ENCODE measurements at places on chromosomes 7 and 10.

DNA sequence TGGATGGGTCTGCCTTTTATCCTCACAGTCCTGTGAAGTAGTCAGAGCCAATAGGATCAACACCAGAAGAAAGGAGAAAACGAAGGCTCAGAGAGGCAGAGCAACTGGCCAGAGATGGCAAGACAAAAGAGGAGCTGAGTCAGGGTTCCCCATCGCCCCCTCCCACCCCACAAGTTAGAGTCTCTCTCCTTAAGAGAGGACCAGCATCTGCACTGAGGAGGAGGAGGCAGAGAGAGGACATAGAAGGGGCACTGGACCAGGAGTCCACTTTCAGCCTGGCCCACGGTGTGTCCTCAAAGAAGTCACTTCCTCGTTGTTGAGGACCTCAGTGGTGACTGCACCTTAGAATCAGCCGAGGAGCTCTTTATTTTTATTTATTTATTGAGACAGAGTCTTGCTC is 11.6 kb downstream of the SPOCK2 start:
- no peak for DNase-seq

DNA sequence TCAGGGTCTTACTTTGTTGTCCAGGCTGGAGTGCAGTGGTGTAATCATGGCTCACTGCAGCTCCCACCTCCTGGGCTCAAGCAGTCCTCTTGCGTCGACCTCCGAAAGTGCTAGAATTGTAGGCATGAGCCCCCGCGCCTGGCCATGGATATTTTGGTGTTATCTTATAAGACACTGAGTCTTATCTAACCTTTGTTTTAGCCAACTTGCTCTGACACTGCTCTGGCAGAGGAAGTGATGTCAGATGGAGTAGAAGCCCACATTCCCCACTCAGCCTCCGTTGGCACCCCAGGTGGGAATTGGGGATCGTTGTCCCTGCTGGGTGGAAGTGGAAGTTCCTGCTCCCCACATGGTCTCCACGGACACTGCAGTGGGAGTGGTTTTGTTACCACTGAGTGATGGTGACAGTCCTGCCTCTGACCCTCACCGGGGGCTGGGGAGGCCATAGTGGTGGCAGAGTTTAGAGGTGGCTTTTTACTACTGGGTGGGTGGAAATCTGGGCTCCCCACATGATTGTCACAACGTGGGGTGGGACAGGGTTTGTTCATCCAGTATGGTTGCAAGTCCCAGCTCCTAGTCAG is 98.9 kb downstream of the ANKRD61 start:
- no peak for DNase-seq

DNA sequence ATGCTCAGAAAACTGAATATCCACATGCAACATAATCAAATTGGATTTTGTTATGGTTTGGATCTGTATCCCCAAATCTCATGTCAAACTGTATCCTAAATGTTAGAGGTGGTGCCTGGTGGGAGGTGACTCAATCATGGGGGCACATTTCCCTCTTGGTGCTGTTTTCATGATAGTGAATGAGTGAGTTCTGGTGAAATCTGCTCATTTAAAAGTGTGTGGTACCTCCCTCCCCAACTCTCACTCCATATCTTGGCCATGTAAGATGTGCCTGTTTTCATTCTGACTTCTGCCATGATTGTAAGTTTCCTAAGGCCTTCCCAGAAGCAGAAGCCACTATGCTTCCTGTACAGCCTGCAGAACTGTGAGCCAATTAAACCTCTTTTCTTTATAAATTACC is 239.6 kb upstream of the KLF14 start:
- DNase-seq, result no peak

GRCh38 chr7:74514131-74514591 is 60.5 kb downstream of the GTF2IRD1 start:
- DNase-seq, result no peak

DNA sequence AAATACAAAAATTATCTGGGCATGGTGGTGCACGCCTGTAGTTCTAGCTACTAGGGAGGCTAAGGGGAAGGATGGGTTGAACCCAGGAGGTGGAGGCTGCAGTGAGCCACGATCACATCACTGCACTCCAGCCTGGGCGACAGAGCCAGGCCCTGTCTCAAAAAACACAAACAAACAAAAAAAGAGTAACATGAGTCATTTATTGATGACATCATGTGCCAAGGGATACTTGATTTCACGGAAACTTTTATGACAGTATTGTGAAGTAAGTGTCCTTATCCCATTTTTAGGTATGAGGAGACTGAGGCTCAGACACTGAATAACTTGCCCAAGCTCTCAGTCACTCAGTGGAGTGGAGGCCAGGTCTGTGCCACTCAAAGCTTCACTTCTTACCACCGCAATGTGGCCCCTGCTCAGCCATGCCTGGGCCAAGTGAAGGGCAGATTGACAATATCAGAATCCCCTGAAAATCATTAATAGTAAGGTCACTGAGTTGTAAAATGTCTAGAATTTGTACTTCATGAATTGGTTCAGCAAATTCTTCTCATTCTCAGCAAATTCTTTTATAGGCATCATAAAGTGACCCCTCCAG is 36.5 kb downstream of the EMX2 start:
- DNase-seq, result no peak
